Activated naive CD4-positive, alpha-beta T cell treated with anti-CD3 and anti-CD28 coated beads, Interleukin-2, amount 50 U/mL, for 16 hours (primary cell): ENCODE measurements at places on chromosomes 6 and 20.

GRCh38 chr6:73803562-73804241 is 107.7 kb downstream of the CD109 start:
- DNase-seq: no peak

GRCh38 chr6:141808662-141809061 is 324.1 kb upstream of the GJE1 start:
- DNase-seq: no peak

- DNase-seq: no peak
These were observed 389.2 kb downstream of the CD83 start for GRCh38 chr6:14506656-14507246.

DNA sequence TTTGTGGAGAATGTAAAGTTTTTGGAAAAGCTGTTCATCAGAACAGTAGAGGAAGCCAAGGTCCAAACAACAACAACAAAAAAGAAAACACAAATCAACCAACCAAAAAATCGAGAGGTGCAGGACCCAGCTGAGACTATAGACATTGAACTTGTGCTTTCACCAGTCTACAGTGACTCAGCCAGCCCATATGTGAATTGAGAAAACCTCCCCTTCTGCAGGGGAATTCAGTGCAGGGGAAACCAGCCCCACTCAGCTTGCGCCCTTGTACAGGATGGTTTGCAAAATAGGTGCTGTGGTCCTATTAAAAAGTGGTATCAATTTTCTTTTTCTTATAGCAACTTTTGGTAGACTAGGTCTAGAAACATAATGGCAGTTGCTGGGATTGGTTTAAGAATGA is 21.3 kb downstream of the MLIP start:
- no peak for DNase-seq

GRCh38 chr20:52959125-52959524 is 13.0 kb upstream of the TSHZ2 start:
- no peak for DNase-seq

DNA sequence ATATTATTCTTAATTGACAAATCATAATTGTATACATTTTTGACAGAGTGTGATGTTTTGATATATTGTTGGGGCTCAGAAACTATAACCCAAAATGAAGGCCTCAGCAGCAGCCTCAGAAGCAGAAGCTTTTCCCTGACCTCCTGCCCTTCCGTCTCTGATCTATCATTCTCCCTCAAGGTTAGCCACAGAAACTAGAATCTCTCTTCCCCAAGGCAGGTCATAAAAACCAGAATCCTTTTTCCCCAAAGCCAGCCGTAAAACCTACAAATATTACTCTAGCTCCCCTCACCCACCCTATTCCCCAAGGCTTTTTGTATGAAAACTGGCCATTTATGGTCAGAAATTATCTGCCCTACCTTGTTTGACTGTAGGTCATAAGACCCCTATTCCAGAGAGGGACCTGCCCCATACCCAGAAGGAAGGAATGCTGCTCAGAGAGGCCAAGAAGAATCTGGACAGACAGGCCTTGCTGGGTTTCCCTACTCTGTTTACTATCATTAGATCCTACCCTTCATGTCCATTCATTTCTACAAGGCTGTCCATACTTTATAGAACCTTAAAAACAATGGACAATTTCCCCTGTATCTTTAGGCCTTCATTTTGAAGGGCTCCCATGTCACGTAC is 14.5 kb downstream of the OR2B2 start:
- no peak for DNase-seq

DNA sequence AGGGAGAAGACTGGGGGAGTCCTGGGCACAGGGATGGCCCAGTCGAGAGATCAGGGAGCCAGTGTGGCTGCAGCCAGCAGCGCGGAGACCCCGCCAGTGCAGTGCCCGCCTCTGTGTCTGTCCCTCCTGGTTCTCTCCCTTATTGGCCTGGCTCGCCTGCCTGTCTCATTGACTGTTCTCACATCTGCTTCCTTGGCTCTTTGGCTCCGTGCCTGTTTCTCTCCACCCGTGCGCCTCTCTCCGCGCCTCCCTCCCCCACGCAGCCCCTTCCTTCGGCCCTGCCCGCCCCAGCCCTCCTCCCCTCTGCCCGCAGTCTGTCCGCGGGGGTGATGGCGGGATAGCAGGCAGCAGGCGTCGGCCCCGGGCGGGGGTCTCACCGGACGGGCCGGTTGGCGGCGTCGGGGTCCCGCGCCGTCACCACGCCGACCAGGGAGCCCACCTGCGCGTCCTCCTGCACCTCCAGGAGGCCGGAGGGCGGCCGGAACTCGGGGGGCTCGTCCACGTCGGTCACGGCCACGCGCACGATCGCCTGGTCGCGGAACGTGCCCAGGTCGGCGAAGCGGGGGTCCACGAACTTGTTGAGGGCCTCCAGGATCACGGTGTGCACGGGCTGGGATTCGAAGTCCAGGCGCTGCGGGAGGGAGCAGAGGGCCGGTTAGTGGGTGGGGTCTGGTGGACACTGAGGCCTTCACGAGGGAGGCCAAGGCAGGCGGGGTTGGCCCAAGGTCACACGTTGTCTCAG is 92.0 kb downstream of the CD40 start:
- no peak for DNase-seq

DNA sequence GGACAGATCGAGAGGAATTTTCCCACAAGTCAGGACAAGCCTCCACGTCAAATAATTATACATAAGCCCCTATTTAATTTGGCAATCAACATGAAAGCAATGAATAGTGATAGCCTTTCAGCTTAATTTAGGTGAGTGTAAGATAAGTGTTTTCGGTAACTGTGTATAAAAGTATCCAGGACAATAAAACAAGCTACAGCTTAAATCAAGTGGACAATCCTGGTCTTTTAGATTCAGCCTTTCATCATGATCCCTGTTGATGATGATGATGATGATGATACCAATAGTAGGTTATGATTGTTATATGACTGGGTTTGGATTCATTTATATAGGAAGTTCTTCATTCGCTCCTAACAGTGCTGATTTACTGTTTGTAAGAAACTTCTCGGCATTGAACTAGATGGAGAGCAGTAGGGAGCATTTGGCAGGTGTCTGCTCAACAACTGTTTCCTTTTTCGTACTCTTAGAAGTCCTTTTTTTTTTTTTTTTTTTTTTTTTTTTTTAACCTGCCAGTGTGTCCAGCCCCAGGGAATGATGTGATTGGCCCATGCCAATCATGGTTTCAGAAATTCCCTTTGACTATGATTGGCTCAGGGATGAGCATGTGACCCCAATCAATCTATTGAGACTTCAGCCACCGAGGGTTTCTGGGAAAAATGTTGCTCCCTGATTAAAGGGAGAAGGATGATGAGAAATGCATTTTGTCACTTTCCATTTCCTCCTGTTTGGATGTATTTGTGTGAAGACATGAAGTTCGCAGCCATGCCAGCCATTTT is 11.3 kb upstream of the RNF182 start:
- no peak for DNase-seq

DNA sequence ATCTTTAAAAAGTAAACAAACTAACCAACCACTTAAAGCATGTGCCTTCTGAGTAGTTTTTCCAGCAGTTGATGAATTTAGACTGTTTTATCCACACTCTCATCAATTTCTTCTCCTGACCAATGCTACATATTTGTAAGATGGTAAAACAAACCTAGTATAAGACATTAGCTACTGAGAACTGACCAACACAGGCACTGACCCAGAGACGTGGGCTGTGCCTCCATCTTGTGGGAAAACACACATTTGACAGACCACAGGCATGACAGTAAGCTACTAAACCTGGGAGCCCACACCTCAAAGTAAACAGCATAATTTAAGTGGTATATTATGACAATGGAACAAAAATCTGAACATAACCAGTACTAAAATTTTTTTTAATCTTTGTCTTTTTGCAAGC is 121.4 kb upstream of the NRSN1 start:
- DNase-seq: no peak
